ENCODE measurements at places on chromosomes 11 and 22.

- no peak for DNase-seq
These were observed 106.7 kb upstream of the ZC3H12C start for GRCh38 chr11:109986488-109986887.

- DNase-seq: no peak
These were observed 7.0 kb downstream of the DRD4 start for GRCh38 chr11:643849-644738.

- no peak for DNase-seq
These were observed 70.2 kb downstream of the PHF21A start for GRCh38 chr11:46051102-46051501.

DNA sequence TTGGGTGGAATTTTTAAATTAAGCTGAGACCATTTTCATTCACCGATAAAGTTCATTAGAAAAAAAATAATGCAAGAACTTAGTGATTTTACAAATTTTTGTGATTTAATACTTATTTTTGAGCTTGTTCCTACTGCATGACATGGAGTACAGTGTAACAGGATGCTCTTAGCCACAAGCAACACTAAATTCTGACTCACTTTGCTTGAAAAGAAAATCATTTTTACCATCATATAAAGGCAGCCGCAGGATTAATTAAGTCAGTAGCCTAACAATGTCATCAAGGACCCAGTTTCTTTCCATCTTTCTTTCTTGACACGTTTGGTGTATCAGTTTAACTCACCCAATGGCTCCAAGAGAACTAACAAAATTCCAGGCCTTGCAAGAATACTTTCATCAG, 540.3 kb upstream of the LUZP2 start:
- no peak for DNase-seq

DNA sequence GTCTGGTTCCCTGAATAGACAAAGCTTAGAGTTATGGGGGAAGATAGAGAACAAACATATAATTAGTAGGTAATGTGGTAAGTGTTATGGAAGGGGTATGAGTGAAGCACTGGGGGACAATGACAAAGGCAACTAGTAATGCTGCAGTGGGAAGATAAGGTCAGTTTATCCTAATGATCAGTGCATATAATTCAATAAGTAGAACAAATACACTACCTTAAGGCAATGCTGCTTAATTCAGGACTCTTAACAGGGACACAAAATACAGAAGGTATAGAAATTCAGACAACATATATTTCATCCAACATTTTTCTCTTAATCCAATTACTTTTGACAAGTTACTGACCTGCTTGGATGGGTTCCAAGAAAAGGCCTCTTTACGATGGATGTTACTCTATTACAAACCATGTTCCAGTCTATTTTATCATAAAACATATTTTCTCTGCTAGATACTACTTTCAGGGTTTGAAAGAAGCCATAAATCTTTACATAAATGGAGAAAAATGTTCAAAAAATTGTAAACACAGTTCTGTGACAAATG, 1186.2 kb downstream of the LRRC4C start:
- no peak for DNase-seq

DNA sequence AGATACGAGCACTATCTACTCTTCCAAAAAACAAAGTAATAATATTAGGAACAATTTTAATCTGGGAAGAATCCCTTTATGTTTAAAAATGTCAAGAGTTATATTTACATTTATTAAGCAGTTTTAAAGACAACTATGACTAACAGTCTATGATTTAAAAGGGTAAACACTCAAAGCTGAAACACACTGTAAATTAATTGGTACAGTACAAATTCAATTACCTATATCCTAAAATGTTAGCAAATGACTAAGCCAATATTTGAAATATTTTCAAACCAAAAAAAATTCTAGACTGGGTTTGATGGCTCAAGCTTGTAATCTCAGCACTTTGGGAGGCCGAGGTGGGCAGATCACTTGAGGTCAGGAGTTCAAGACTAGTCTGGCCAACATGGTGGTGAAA, 36.0 kb upstream of the CHRNA10 start:
- DNase-seq: no peak

- DNase-seq: no peak
These were observed 163.7 kb downstream of the LARGE1 start for GRCh38 chr22:33756508-33756949.

DNA sequence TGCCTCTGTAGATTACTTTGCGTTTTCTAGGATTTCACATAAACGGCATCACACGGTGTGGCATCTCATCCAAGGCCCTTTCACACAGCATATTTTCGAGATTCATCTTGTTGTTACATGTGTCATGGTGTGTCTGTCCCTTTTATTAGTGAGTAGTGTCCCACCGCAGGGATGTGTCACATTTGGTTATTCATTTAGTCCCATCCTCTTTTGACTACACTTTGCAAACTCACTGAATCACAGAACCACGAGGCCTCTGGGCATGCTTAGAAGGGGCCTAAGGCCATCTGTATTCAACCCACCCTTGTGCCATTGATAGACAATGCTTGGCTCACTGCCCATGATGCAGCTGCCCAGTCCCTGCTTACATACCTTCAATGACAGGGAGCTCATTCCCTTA, 4.2 kb upstream of the RAC2 start:
- no peak for DNase-seq

GRCh38 chr11:70882716-70883085, 369.7 kb downstream of the SHANK2 start:
- DNase-seq: no peak

- no peak for DNase-seq
These were observed 35.7 kb upstream of the ACAT1 start for GRCh38 chr11:108085672-108086071.

DNA sequence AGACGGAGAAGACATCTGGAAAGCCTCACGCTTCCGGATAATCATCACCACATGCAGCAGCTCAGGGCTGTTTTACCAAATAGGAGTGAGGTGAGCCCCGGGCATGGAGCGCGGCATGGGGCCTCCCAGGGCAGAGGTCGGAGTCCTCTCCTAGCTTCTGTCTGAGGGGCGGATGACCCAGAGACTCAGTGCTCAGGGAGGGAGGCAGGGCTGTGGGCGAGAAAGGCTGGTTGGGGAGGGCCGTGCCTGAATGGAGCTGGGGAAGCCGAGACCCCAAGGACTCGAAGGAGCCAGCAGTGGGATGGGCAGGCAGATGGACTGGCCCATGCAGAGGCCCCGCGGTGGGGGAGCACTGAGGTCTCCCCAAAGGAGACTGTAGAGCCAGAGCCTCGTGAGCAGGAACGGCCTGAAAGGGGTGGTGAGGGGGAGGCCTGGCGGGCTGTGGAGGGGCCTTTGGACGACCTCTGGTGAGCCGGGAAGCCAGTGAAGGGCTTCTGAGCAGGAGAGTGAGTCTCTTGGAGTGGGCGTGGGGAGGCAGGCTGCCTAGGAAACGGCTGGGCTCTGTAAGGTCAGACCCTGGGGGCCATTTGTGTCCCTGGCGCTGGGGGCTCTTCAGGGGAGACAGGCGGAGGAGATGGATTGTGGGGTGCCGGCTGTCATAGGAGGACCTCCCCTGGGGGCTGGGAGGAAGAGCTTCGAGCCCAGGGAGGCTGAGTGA, 24.7 kb upstream of the PANX2 start:
- DNase-seq: no peak

DNA sequence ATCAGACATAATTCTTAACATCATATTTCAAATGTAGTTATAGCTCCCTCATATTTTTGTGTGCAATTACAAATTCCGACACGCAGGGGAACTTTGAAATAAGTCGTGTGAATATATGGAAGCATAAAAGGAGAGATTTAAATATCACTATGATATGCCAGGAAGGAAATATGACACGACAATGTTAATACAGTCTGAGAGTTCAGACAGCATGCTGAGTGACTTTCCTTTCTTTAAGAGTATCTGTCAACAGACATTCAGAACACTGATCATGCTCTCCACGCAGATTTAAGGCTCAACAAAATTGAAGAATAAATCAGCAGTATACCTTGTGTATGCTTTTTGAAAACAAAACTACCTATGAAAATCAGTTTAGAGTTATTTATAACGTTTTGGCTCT, 232.6 kb upstream of the CARD18 start:
- no peak for DNase-seq

DNA sequence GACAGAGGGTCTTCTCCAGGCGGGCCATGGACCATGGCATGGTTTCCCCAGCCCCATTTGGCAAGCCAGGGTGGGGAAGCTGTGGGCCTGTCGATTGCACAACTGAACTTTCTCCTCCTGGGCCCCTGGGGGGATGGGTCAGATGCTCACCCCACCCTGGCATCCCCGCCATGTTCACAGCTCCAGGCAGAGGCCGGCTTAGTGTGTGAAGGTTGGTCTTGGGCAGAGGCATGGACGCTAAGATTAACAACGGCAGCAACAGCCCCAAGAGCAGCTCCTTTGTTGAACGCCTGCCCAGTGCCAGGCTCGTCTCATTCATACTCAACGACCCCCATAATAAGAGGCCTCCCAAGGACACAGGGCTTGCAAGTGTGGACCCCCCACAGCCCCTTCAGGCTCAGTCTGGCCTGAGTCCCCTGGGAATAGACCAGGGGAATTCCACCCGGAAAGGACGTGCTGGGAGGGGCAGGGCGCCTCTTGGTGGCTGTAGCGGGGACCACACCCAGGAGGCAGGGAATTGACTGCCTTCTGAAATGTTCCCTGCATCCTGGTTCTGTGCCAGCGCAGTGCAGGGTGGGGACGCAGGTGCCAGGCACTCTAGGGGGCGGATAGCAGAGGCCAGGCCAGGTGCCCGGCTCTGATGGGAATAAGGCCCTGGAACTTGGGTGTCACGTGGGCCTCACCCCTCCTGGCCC, 8.3 kb downstream of the TSPO start:
- DNase-seq: no peak

- DNase-seq: no peak
These were observed 2.0 kb downstream of the PYGM start for GRCh38 chr11:64757549-64758329.

DNA sequence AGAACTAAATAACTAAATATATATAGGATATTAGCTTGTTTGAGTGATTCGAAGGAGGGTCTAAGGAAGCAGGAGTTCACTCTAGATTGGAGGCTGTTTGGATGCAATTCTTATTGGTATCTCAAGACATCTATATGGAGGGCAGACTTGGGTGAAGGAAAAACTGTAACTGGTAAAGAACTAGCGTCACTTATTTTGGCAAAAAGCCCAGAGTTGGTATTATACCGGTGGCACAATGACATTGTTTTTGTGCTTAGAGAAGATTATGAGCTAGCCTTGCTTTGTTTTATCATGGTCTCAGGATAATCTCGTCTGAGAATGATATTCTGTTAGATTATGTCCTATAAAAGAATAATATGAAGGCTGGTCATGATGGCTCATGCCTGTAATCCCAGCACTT, 6.0 kb upstream of the SLC35F2 start:
- DNase-seq: no peak

GRCh38 chr11:30393012-30393411, 70.1 kb downstream of the ARL14EP start:
- DNase-seq: no peak

- DNase-seq: no peak
These were observed 16.0 kb upstream of the TMPRSS4 start for GRCh38 chr11:118060869-118061268.

DNA sequence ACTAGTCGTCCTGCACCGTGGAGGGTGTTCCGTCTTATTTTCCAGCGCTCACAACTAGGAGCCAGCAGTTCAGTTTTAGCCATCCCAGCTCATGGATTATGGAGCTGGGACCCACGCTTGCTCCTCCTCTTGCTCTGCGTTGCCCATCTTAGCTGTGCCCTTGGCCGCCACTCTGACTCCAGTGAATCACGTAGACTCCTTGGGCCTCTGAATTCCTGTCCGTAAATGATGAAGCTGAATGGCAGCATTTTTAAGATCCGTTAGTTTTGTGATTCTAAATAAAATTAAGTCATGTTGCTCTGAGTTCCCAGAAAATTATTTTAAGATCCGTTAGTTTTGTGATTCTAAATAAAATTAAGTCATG, 23.8 kb downstream of the BCR start:
- no peak for DNase-seq

All from NCI-H1930 (cell line).